ENCODE measurements at places on chromosomes 4 and X. TPM values are rescaled to one million over a fixed set of nuclear protein-coding genes. Genes with fewer than 3 reads are reported as not detected.

NLRP2B gene
- not detected for total RNA-seq

GPRASP3 gene
- total RNA-seq: 8.0 TPM

DNA sequence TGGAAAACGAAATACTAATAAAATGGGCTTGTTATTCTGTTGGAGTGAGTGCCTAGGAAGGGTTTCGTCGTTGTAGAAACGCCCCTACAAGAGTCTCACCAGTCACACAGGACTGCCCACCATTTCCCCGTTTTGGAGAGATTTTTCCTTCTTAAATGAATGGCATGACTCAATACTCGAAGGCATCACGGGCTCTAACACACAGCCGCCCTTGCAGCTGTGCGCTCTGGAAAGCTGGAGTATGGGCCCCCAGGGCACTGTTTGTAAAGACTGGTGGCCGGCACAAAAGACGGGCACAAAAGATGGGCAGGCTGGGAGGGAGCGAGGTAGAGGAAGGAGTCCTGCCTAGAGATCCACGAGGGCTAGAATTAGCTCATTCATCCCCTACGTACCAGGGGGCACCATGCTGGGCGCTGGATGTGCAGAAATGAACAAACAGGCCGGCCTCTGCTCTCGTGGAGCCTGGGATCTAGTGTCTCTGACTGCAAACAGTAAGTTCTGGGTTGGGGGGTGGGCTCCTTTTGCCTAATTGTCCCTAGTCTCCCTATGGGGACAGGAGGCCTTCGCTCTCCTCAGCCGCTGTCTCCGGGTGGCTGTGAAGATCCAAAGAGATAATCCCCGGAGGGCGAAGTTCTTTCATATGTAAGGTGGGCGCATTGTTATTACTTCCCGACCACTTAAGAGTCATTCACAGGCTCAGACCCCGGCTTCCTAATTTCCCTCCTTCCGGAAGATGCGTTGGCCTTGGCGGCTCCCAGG lies 1.0 kb upstream of the SFRP2 start:
- H3K4me3 ChIP-seq: no peak overlapping the region
- peaks cover 84% of the 10 kb centered on the region for H3K27me3 ChIP-seq
- H3K36me3 ChIP-seq: no peaks in the 10 kb centered on the region
- H3K27ac ChIP-seq: no peak overlapping the region
- no peak for DNase-seq

GRCh38 chr4:15746110-15746509 lies 32.0 kb upstream of the CD38 start:
- H3K27ac ChIP-seq: no peak overlapping the region
- no peaks in the 10 kb centered on the region for H3K4me1 ChIP-seq
- no peaks in the 10 kb centered on the region for H3K36me3 ChIP-seq
- no peak for DNase-seq
- no peak overlapping the region for H3K4me3 ChIP-seq
- no peaks in the 10 kb centered on the region for H3K27me3 ChIP-seq

GRCh38 chrX:107742700-107743191 lies 32.8 kb downstream of the TSC22D3 start:
- no peaks in the 10 kb centered on the region for H3K36me3 ChIP-seq
- no peak for DNase-seq
- peaks cover 4% of the 10 kb centered on the region for H3K4me1 ChIP-seq
- H3K27me3 ChIP-seq: peaks cover 6% of the 10 kb centered on the region
- H3K27ac ChIP-seq: no peak overlapping the region
- no peak overlapping the region for H3K4me3 ChIP-seq
